Immature natural killer cell (primary cell): ENCODE measurements at places on chromosomes 16 and 17.
A peak's percentile ranks its signal among the peaks of the same experiment; 100 is the strongest.

DNA sequence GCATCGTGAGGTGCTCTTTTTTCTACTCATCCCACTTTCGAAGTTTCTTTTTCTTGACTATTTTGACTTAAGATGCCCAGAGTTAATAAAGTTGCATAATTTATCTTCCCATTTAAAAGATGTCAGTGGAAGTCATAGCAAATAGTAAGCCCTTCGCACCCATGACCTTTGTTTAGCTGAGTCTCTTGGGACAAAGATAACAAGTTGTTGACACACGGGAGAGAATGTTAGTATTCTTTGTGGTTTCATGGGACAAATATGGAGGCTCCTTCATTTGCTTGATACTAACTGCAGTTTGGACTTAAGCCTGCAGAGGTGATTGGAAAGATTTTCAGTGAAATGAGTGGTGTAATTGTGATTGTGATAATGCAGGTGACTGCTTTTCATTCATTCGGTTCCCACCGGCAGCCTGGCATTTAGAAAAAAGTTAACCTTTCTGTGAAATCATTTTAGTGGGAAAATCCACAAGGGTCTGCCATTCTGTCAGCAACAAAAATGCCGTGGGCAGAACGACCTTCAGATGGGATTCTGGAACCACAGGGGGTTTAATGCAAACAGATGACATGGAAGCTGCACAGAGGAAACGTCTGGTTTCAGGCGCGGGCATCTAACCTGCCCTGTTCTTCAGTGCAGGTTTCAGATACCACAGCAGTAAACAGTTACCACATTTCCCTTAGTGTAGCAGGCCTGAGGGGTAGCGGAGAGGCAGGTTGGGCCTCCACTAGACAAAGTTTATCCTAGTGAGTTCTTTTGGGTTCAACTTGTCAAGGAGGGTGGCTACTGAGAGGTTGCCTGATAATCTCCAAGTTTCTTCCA, 123.0 kb downstream of the RPTOR start:
- no peak for DNase-seq

DNA sequence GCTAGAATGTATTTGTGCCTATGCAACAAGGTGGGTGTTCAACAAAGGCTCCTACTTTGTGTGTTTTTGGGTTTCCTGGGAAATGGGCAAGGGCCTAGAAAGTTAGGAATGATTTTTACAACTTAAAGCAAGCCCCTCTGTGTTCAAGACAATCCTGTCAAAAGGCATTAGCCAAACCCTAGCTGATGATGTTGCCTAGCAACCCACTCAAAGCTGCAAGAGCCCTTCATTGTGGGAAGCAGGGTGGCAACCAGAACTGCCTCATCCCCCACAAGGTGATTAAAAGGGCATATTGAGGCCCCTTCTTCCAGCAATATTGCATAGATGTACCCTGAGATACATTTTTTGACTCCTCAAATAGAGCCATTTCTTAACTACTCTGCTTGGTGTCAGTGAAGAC, 16.0 kb upstream of the RASL10B start:
- DNase-seq: no peak

DNA sequence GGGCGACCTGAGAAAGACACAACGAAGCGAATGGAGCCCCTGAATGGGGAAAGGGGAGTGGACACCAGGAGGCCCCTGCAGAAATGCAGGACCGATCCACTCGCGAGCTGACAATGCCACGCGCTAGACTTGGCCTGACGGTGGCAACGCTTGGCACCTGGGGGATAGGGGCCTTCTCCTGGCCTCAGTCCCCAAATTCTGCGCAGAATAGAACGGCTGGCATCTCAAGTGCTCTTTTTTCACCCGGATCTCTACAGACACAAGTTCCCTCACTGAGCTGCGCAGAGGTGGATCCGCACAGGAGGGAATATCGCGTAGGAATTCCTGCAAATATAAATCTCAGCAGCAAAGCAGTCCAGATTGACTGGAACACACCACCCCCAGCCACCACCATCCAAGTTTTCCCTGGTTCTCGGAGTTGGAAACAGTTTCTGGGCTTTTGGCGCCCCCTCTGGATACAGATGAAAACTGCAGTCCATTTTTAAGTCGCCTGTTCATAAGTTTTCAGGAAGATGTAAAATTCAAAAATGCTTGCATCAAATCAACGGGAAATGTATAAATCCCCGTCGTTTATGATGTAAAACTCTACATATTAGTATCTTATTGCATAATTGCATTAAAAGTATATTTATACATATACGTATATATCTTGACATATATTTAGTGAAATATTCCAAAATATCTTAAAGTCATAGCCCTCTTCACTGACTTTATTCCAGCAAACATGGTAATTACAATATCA, 2.3 kb upstream of the SOX9 start:
- no peak for DNase-seq

GRCh38 chr16:17386229-17386628, 84.5 kb downstream of the XYLT1 start:
- no peak for DNase-seq

- no peak for DNase-seq
Observed at GRCh38 chr16:79006765-79007164, 593.8 kb downstream of the MAF start.

DNA sequence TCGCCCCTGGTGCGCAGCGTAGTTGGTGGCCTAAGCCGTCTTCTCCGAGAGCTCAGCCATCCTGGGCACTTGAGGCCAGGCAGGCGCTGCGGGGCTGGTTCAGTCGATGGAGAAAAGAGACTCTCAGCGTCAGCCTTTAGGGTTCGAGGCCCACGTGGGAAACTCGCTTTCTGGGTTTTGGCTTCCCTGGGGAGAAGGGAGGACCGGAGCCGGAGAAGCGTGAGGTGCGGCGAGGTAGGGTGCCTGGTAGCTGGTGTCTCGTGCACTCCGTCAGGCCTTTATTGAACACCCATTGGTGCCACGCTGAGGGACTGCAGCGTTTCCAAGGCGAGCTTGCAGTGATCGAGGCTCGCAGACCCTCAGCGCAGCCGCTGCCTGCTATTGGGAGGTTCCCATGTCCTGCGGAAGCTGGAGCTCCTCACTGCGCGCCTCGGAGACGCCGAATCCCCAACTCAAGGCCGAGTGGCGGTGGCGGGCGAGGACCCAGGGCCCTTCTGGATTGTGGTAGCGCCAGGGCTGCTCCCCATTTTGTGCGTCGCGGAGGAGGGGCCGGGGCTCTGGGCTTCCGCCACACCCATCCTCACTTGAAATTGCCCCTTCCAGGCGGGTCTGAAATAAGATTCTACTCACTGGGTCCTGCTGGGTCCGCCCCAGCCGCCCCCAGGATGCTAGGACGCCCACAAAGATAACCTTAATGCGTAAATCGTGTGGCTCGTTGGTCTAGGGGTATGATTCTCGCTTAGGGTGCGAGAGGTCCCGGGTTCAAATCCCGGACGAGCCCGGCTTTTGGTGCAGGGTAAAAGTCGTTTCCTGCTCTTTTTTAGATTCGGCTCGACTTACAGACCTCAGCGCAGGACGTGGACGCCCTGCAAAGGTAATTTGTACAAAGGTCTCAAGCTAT, 1.2 kb downstream of the OR1F1 start:
- DNase-seq: no peak

GRCh38 chr17:72387487-72387886, 266.7 kb downstream of the SOX9 start:
- DNase-seq: no peak

- no peak for DNase-seq
Observed at GRCh38 chr16:37511-37910, 15.9 kb downstream of the POLR3K start.

DNA sequence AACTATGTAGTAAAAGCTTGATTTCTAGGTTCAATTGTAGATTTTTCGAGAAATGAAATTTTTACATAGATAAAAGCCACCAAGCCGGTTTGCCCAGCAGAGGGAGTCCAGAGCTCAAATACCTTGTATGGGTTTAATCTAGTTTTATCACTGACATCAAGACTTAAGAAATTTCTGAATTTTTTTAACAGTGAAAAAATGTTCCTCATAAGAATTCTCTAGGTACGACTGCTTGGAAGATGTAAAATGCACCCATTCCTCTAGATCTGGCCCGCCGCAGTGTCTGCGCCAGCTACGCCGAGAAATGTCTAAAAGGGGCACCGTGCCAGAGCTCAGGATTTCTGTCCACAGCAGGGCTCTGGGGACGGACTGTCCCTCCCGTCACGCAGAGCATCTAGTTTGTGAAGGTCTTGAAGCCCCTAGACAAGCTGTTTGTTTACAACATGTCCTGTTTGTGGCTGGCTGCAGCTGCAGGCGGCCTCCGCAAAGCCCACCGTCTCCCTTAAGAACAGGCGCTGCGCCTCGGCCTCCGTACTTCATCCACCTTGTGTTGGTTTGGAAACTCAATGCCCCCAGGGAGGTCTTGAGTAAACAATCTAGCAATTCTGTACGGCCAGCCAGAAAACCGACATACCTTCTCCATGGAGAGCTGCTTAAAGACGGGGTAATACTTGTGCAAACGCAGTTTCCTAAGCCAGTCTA, 24.8 kb downstream of the MAP1LC3B start:
- DNase-seq: peak; percentile 25

- no peak for DNase-seq
Observed at GRCh38 chr17:15507896-15508295, 40.5 kb upstream of the CDRT4 start.

DNA sequence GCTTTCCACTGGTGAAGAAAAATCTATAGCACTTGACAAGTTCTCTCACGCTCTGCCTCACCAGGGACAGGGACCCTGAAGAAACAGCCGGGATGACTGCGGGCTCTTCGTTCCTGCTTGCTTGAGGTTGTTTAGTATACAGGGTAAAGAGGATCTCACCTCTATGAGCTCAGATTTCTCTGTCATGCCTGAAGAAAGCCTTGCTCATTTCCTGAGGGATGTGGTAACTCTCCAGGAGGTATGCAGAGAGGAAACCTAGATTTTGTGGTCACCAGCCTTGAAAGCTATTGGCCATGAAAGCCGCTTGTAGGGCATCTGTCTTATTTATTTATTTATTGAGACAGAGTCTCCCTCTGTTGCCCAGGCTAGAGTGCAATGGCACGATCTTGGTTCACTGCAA, 23.2 kb downstream of the USP43 start:
- no peak for DNase-seq

- DNase-seq: no peak
Observed at GRCh38 chr17:68238871-68239253, 9.0 kb upstream of the AMZ2 start.

- DNase-seq: no peak
Observed at GRCh38 chr16:30399435-30400186, 4.4 kb downstream of the ZNF48 start.

- no peak for DNase-seq
Observed at GRCh38 chr17:3295632-3296031, 2.5 kb downstream of the OR3A1 start.

- no peak for DNase-seq
Observed at GRCh38 chr17:75636381-75637142, 3.3 kb downstream of the SMIM5 start.

DNA sequence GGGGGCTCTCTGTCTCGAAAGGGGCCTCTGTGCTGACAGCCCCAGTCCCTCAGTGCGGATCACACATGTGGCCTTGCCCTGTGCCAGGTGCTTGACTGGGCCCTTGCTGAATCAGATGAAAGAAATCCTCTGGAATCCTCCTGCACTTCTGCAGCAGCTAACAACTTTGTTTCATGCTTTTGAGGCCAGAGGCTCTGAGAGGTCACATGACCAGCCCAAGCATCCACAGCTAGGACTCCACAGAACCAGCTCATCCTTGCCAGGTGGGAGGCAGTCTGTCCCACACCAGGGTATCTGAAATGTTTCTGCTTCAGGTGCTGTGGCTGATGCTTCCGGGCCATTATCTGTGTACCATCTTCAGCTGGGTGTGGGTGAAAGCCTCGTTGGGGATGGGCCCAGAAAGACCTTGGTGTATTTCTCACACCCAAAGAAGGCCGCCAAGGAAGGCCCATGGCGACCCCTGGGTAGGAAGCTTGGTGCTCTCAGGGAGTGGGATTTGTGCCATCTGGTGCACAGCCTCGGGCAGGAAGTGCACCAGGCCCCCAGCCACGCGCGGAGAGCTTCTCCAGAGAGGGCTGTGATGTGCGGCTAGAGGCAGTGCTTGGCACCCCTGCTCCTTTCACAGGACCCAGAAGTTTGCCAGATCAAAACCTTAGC, 143.8 kb downstream of the CLEC16A start:
- no peak for DNase-seq

GRCh38 chr17:69084911-69085310, 24.2 kb upstream of the ABCA9 start:
- DNase-seq: no peak

DNA sequence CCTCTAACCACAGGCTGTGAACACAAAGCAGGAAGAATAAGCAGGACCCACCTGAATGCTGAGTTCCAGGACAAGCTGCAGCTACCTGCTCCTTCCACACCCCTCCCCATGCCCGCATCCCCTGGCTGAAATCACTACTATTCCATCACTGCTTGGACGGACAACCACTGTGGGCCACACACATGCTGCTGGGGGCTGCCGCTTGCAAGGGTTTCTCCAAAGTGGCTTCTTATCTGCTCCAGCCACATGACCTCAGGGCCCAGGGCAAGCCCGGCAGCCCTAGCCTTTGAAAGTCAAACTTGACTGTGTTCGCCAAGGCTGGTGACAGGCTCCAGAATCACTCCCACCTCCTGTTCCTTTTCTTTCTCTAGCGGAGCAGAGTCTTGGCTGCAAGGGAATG, 18.4 kb downstream of the FA2H start:
- DNase-seq: no peak

- no peak for DNase-seq
Observed at GRCh38 chr16:10368969-10369551, 16.8 kb upstream of the ATF7IP2 start.

- DNase-seq: no peak
Observed at GRCh38 chr17:39979893-39980350, 685 bp upstream of the PSMD3 start.

- no peak for DNase-seq
Observed at GRCh38 chr16:12025472-12025871, 48.9 kb downstream of the SNX29 start.

- no peak for DNase-seq
Observed at GRCh38 chr17:81074875-81075274, 39.9 kb downstream of the BAIAP2 start.

- DNase-seq: no peak
Observed at GRCh38 chr17:7346761-7347614, 5.0 kb upstream of the KCTD11 start.

DNA sequence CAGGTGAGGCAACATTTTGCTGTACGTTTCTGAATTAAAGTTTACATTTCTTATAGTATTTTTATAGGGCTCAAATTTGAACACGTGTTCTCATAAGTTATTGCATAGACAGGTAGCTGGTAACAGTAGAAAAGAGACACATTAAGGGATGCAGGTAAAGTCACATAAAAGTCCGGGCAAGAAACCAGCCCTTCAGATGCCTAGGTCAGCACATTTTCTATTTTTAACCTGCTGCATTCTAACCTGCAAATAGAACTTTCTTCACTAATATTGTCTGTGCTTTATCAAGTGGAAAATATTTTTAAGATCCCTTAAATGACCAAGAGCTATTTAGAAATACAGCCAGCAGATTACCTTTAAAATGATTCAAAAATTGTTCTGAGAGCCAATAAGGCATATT, 307.4 kb upstream of the AXIN2 start:
- no peak for DNase-seq

- DNase-seq: no peak
Observed at GRCh38 chr17:2852729-2853282, 56.6 kb downstream of the RAP1GAP2 start.

DNA sequence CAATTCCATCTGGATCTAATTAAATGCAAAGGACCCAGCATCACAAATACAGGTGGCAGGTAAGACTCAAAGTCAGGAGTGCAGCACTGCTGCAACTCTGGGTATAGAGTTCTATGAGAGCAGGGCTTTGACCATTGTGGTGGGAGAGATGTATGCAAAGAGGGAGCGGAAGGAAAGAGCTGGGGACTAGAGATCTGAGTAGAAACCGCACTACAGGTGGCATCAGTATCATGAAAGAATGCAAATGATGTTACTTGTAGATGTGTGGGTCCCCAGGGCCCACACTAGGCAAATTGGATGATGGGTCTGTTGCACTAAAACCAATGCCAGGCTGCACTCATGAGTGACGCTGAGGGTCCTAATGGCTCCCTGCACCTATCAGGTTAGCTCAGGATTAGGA, 287.1 kb upstream of the ASIC2 start:
- DNase-seq: no peak
